ENCODE measurements at places on chromosomes 5 and 9. TPM values are rescaled to one million over a fixed set of nuclear protein-coding genes. Genes with fewer than 3 reads are reported as not detected.
A peak's percentile ranks its signal among the peaks of the same experiment; 100 is the strongest.

DNA sequence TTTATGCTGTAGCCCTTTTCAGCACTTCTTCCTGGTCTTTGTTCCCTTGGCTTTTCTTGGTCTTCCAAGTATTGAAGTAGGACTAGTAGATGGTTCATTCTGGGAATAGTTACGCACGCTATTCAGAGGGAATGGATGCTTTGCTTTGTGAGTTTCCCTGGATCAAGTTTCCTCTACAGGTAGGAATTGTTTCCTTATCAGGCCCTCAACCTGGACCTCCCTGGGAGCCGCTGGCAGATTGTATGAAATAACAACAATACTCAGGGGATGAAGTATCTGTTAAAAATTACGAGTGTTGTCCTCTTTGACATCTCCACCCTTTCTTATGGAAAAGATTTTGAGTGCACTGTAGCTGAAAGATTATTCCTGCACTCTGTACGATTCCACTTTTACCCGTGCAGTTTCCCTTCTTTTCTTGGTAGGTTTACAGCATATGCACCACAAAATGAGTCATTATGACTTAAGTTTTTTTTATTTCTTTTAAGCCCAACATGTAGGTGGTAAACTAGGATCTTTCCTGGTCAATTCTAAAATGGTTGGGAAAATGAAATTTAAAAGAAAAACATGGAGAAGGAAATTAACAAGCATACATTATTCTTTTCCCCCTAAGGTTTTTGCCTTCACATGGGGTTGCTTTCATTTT is 57.9 kb downstream of the ARHGAP26 start:
- no peak for DNase-seq

DNA sequence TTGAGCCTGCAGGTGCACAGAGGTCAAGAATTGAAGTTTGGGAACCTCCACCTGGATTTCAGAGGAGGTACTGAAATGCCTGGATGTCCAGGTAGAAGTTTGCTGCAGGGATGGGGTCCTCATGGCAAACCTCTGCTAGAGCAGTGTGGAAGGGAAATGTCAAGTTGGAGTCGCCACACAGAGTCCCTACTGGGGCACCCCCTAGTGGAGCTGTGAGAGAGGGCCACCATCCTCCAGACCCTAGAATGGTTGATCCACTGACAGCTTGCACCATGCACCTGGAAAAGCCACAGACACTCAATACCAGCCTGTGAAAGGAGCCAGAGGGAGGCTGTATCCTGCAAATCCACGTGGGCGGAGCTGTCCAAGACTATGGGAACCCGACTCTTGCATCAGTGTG is 78.0 kb downstream of the GABRA1 start:
- no peak for DNase-seq

DNA sequence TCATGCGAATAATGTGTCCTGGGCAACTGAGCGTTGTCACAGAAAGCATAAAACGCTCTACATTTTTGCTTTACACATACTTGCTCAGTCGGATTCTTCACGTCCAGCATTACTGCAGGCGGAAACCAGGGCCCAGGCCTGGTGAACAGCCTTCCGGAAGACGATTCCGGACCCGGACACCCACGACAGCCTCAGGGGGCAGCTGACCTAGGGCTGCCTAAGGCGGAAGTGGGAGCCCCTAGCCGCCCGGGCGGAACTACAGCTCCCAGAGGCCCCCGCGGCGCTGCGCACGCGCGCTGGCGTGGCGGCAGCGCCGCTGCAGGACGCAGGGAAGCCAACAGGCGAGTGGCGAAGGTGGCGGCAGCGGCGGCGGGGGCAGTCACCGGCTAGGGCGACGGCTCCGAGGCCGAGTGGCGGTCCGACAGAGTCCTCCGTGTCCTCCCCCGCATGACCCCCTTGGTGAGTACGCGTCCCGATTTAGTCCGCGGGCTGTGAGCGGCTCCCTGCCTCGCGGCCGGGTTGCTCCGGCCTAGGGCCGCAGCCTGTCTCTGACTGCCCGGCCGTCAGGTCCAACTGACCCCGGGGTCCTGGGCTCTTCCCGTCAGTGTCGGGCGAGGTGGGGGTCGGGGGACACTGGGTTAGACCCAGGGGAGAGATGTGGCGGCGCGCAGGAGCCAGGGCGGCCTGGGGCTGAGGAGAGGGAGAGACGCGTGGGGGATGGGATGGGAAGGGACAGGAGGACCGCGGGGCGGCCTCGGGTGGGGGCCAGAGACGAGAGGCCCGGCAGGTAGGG is at the start of gene GAPVD1:
TSS of gene GAPVD1 (plus strand) at position 326 of the 793 bp plus-strand sequence. CDS start 37,096 bp downstream, outside the sequence.
- peak; percentile 84 for DNase-seq

- no peak for DNase-seq
Measured at GRCh38 chr5:43646992-43647391, 44.0 kb downstream of the NNT start.

- no peak for DNase-seq
Measured at GRCh38 chr5:152505442-152506042, 100.5 kb upstream of the NMUR2 start.

- no peak for DNase-seq
Measured at GRCh38 chr5:135450336-135450735, 1.8 kb downstream of the TIFAB start.

PCDHGA1 gene
- not detected for total RNA-seq

DNA sequence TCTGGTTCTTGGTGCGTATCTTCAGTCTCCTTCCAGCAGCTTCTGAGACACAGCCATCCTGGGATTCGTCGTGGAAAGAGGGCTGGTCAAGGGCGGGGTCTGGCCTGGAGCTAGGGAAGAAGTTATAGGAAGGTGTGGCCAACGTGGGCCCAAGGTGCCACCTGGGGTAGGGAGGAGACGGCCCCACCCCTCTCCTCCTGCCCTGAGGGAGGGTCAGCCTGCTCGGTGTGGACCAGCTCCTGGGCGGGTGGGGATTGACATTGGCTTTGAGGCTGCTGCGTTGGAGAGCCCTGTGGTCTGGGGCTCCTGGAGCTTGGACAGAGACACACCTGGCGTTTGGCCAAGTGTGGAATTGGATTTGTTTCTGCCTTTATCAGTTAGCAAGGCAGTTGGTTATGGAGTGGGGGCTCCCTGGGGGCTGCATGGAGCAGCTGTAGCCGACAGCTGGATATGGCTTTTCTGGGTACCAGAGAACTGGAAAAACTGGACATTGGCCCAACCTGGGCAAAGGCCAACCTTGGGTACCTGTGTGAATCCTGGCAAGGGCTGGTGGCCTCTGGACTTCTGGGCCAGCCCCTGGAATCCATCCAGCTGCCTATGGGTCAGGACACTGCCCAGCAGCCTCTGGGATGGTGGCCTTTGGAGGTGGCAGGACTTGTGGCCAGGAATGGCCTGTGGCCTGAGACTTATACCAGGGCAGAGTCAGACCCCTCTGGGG is 75.7 kb upstream of the PPP1R26 start:
- no peak for DNase-seq

BTNL8 gene
- total RNA-seq = not detected

NME5 gene
- not detected for total RNA-seq

DNM1 gene
- 1.3 TPM for total RNA-seq
